Psoas muscle (tissue), 8 donors: ENCODE measurements at places on chromosomes 12 and 14. TPM values are rescaled to one million over a fixed set of nuclear protein-coding genes. Genes with fewer than 3 reads are reported as not detected.

Gene NRIP2
- total RNA-seq = 0.96 TPM

Gene RSRC2
- total RNA-seq = 49.4 TPM

Gene OR10A7
- not detected for total RNA-seq

Gene MYH6
- 138 TPM for total RNA-seq

Gene LARP4
- total RNA-seq = 89.5 TPM

Gene METAP2
- 64.8 TPM for total RNA-seq

Gene MMP17
- 1.0 TPM for total RNA-seq

- DNase-seq = no peak
Observed at GRCh38 chr12:38907201-38907923, 2.0 kb upstream of the CPNE8 start.

DNA sequence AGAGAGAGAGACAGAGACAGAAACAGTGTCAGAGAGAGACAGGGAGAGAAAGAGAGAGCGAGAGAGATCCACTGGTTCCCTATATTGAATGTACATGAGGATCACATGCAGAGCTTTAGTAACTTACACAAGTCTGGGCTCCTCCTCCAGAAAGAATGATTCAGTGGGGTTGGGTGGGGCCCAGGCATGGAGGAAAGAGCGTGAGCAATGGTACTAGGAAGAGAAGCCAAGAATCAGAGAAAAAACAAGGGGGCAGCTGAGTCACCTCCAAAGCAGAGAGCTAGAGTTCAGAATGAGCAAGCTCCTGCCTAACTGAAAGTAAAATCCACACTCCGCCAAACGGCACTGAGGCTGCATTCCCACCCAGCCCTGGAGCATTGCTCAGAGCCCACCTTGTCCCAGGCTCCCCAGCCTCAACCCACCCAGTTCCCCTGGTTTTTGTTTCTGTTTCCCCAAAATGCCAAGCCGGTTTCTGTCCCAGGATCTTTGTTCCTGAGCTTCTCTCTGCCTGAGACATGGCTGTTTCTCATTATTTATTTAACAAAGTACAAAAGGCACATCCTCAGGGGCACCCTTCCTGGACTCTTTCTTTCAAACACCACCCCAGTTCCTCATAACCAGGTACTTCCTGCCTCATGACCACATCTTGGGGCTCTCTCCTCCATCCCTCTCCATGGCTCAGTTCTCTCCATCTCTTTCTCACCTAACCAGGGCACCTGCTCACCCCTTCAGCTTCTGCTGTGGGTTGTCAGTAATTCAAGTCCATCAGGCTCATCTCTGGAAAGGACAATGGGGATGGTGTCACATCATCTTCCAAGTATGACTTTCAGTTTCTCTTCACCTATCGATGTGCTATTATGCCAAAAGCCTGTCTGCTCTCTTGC, 670.3 kb upstream of the TBX3 start:
- DNase-seq = peak; percentile 66

DNA sequence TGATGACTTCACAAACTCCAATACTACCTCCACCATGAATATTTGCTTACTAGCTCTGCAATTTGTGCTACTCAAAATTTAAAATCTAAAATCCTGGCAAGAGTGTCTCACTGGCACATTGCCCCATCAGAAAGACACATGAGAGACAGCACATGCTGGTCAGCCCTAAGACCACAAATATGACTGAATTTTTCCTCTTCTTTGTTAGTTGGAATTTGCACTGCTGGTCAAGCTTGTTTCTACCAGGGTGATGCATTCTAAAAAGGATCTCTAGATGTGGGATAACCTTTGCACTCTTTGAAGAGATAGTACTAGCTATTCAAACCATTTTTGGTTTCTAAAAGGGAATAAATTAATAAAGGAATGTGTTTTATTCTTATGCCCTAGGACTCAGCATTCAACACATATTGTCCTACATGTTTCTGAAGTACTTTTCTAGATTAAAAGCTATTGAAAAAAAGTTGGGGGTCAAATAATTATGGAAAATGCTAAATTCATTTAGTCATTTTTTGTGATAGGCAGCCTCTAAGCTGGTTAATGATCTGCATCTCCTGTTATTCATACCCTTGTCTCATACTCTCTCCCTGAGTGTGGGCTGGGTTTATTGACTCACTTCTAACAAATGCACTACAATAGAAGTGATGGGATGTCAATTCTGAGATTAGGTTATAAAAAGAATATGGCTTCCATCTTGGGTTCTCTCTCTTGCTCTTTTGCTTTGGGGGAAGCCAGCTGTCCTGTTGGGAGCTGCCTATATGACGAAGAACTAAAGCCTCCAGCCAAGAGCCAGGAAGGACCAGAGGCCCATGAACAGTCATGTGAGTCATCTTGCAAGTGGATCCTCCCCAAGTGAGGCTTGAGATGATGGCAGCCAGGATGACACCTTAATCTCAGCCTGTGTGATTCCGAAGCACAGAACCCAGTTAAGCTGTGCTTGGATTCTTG, 211.5 kb upstream of the CRY1 start:
- DNase-seq = no peak

- no peak for DNase-seq
Observed at GRCh38 chr14:101859958-101860357, 98.4 kb downstream of the PPP2R5C start.

- no peak for DNase-seq
Observed at GRCh38 chr14:24848102-24848790, 201.7 kb downstream of the STXBP6 start.

GRCh38 chr12:113903381-113903863, 62.7 kb downstream of the RBM19 start:
- DNase-seq = no peak

DNA sequence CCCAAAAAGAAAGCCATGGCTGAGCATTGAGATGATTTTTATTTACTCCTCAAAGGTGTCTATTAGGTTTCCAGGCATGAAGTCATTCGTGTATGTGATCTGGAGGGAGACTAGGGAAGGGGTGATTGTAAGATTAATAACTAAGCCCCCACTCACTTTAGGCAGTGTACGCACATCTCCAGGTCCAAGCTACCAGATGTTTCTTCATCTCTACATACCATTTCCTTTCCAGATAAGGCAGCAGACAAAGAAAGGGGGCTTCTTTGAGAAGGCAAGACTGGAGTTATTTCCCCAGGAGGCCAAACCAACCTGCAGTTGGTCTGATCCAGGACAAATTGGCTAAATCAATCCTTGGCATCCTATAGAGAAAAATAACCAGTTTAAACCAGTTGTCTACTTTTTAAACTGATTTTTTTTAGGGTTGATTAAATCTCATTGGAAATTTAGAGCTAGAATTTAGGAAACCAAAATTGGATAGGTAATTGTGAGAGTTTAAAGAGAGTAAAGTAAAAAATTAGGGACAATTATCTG, 3.9 kb downstream of the HOXC13 start:
- DNase-seq = no peak

DNA sequence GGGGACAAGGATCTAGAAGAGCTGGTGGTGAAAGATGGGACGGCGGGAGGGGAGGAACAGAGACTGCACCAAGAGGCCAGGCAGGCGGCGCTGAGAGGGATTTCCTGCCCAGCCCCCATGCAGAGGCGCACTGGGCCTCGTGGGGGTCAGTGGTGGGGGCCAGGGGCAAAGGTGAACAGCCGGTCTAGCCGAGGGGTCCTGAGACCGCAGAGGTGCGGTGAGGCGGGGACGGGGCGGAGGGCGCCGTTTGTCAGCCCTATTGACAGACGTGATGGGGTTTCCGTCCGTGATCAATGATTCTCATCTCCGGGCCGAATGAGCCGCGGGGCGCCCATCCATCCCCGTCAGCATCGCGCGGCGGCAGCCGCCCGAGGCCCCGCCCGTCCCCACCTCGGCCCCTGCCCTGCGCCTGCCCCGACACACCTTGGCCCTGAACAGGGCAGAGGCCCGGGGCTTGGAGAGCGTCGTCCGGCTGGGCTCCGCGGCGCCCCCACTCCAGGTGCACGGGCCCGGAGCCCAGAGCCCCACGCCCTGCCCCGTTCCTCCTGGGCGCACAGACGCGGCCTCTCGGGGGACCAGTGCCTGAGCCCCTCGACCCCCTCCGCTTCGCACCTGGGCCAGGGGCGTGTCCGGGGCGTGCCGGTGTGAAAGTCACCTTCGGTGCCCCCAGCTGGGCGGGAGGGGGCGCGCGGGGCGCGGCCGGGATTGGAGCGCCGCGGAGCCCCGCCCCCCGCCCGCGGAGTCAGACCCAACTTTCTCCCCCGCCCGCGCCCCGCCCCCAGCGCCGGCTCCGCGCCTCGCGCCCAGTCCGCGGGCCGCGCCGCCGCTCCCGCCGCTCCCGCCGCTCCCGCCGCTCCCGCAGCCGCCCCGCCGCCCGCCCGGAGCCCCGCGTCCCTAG, at the start of gene NXPH4:
Gene NXPH4 (plus strand): TSS at position 781 of the 898 bp plus-strand sequence. CDS start 176 bp downstream, outside the sequence.
- no peak for DNase-seq

DNA sequence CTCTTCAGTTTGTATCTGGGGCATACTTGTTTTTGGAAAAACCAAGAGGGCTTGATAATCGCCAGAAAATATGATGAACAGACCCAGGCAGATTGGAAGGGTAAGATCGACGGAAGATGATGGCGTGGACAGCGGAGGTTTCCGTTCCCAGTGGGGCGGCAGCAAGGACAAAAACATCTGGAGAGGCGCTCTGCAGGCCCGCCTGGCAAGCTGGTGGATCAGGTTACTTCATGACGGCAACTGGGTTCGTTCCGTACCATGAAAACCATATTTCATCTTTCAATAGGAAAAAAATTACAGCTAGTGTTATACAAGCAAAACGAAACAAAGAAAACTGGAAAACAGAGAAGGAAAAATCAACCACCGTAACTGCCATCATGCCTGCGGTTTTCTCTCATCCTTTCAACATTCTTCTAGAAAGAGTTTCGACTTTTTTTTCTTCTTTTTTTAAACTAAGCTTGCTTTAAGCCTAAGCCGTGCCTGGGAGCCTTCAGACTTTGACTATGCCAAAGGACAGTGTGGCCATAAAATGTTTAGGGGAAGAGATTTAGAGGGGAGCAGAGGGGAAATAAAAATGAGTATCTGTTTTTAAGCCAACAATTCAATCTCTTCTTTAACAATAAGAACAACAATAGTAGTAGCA, 210.5 kb downstream of the FOXN3 start:
- peak; percentile 38 for DNase-seq

DNA sequence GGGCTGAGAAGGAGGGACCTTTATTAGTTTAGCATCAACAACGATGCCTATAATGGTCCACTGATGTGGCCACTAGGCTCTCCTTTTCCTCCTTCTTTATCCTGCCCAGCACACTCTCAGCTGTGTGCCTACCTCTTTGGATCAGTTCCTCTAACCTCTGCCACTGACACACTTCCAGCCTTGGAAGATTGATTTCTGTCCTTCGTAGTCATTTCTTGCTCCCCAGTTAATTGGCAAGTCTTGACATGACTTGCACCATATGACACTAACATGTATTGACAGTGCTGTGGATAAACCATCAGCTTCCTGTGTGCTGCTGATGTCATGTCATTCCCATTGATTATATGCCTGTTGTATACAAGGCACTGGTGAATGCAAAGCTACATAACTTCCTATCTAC, 90.2 kb upstream of the PLEKHG7 start:
- DNase-seq = no peak

DNA sequence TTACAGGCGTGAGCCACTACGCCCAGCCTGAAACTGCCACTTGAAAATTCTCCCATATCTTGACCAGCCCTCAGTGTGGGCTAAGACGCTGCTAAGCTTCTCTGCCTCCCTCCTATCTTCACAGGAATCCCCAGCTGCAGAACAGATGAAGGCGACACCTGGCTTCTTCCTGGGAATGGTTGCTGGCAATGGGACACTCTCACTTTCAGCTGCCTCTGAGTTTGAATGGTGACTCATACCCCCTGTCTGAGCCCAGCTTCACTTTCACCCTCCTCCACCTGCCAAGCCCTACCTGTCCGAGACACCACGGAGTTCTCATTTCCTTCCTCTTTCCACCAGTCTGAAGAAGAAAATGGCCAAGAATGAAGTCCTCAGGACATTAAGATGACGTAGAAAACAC, 18.3 kb upstream of the VASH1 start:
- no peak for DNase-seq

- no peak for DNase-seq
Observed at GRCh38 chr12:111170543-111170942, 198.4 kb downstream of the PHETA1 start.

GRCh38 chr14:92513966-92514843, 624 bp downstream of the RIN3 start:
- no peak for DNase-seq

- DNase-seq = no peak
Observed at GRCh38 chr14:87081004-87081403, 912.0 kb downstream of the GALC start.

DNA sequence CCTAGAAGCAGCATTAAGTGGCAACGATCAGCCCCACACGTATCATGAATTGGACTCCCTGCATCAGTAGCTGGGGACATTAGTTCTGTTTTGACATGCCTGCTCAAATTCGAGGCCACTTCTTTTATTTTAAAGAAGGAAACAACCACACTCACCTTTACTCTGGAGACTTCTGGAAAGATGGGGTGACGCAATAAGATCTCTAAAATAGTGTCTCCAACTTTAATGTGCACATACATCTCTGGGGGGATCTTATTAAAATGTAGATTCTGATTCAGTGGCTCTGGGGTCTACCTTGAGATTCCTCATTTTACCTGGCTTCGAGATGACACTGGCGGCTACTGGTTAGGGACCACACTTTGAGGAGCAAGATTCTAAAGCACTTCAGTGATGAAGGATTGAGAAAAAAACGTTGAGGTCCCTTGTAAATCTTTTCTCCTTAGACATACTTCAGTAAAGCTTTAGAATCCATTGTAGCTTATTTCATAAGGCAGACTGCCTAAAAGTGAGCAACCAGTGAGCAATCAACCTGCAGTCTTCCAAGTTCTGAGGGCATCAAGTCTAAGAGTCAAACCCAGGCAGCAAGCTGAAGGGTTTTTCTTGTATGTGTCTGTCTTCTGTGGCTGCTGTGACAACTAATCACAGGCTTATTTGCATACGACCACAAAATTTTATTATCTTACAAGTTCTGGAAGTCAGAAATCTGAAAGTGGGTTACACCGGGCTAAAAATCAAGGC, 718.6 kb upstream of the TBX3 start:
- DNase-seq = no peak

DNA sequence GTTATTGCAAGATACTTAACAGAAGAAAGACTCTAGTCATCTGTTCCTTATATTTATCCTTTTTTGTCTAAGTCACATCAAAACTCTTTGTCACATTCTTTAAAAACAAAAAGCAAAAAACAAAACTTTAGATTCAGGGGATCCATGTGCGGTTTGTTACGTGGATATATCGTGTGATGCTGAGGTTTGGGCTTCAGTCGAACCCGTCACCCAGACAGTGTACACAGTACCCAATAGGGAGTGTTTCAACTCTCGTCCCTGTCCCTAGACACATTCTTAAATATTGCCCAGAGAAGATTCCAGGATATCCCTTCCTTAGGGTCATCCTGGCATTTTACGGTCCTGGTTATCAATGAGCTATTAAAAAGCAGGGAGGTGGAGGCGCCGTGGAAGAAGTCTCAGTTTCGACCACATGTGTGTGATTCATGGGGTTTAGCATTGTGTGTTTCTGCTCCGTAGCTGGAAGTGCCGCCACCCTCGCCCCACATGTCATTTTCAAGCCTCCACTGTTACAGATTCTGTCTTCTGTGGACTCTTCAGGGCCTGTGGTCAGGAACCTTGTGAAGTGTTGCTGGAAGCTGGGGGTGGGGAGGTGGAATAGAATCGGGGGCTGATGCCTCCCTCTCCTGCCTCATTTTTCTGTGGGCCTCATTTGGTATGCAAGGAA, 19.9 kb downstream of the CCND2 start:
- no peak for DNase-seq
